ENCODE measurements at places on chromosomes 7 and 10. TPM values are rescaled to one million over a fixed set of nuclear protein-coding genes. Genes with fewer than 3 reads are reported as not detected.
A peak's percentile ranks its signal among the peaks of the same experiment; 100 is the strongest.

DNA sequence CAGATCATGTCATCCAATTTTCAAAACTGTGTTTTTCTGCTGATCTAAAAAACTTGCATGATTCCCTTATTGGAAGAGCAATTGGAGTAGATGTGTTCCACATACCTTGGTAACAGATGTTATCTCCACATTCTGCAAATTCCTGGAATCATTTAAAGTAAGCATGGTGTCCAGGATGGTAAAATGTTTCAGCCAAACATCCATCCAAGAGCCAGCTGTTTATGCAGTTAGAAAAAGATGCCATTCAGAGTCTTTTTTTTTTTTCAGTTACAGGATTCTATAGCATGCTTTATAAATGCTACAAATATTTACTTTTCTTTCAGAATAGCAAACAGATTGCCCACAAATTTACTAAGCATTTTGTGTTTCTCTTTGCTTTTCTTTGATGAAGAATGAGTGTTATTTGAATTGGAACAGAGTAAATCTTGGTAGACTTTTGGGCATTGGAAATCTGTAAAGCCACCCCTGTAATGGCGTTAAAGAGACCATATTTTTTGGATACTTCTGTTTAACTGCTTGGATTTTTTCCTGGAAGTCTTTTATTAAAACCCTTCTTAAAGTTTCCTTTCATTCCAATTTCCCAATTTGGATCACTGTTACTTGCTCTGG is 149.8 kb downstream of the GNAT3 start:
- H3K4me1 ChIP-seq, result no peaks in the 10 kb centered on the region
- H3K4me3 ChIP-seq, result no peak overlapping the region
- DNase-seq, result no peak
- H3K27ac ChIP-seq, result no peak overlapping the region
- H3K27me3 ChIP-seq, result no peaks in the 10 kb centered on the region
- H3K36me3 ChIP-seq, result no peaks in the 10 kb centered on the region

GRCh38 chr7:100566018-100566531 is 7.6 kb downstream of the SAP25 start:
- DNase-seq, result no peak
- H3K27me3 ChIP-seq, result no peaks in the 10 kb centered on the region
- no peaks in the 10 kb centered on the region for H3K4me1 ChIP-seq

GRCh38 chr7:12728192-12728538 is 40.7 kb downstream of the ARL4A start:
- no peak overlapping the region for H3K4me3 ChIP-seq
- H3K27ac ChIP-seq, result no peak overlapping the region
- H3K27me3 ChIP-seq, result no peaks in the 10 kb centered on the region
- H3K36me3 ChIP-seq, result no peaks in the 10 kb centered on the region

- no peak overlapping the region for H3K4me3 ChIP-seq
- no peak overlapping the region for H3K27ac ChIP-seq
- no peaks in the 10 kb centered on the region for H3K27me3 ChIP-seq
- peaks cover 90% of the 10 kb centered on the region for H3K36me3 ChIP-seq
- peaks cover 10% of the 10 kb centered on the region for H3K4me1 ChIP-seq
- no peak for DNase-seq
Observed at GRCh38 chr10:110511734-110512449, 14.2 kb downstream of the DUSP5 start.

GRCh38 chr7:82017334-82017943 is 247.6 kb upstream of the HGF start:
- H3K4me1 ChIP-seq, result no peaks in the 10 kb centered on the region
- no peaks in the 10 kb centered on the region for H3K27me3 ChIP-seq

GRCh38 chr10:97063983-97064837 is 121.5 kb downstream of the SLIT1 start:
- H3K36me3 ChIP-seq, result no peaks in the 10 kb centered on the region
- no peak overlapping the region for H3K4me3 ChIP-seq
- no peak overlapping the region for H3K27ac ChIP-seq
- peak; percentile 50 for DNase-seq
- H3K27me3 ChIP-seq, result no peaks in the 10 kb centered on the region

- peak; percentile 42 for DNase-seq
- no peak overlapping the region for H3K27ac ChIP-seq
- no peaks in the 10 kb centered on the region for H3K27me3 ChIP-seq
- H3K36me3 ChIP-seq, result peaks cover 12% of the 10 kb centered on the region
- H3K4me3 ChIP-seq, result no peak overlapping the region
- peaks cover 9% of the 10 kb centered on the region for H3K4me1 ChIP-seq
Observed at GRCh38 chr10:99870123-99870730, 87.8 kb downstream of the ABCC2 start.

DNA sequence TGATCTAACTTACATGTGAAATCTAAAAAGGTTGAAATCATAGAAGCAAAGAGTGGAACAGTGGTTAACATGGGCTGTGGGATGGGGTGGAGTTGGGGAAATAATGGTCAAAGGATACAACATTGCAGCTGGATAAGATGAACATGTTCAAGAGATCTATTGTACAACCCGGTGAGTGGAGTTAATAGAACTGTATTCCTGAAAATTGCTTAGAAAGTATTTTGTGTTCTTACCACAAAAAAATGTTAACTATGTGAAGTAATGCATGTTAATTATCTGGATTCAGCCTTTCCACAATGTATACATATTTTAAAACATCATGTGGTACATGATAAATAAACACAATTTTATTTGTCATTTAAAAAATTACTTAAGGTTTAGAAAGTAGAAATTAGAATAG is 271.0 kb upstream of the LRRTM3 start:
- no peak overlapping the region for H3K4me3 ChIP-seq
- H3K36me3 ChIP-seq, result no peaks in the 10 kb centered on the region
- no peak for DNase-seq

DNA sequence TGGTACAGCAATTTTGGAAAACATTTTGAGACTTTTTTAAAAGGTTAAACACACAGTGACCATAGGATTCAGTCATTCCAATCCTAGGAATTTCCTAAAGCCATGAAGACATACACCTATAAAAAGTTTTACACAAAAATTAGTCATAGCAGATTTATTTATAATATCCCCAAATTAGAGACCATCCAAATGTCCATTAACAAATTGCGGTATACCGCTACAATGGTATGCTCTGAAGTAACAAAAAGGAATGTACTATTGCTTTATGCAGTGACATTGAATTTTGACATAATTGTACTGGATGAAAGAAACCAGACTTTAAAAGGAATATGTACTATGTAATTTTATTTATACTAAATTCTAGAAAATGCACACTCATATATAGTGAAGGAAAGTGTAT is 362.8 kb downstream of the HGF start:
- no peaks in the 10 kb centered on the region for H3K27me3 ChIP-seq
- DNase-seq, result no peak
- no peaks in the 10 kb centered on the region for H3K36me3 ChIP-seq
- H3K4me1 ChIP-seq, result no peaks in the 10 kb centered on the region
- no peak overlapping the region for H3K27ac ChIP-seq

- H3K36me3 ChIP-seq, result no peaks in the 10 kb centered on the region
- no peak overlapping the region for H3K4me3 ChIP-seq
- no peaks in the 10 kb centered on the region for H3K4me1 ChIP-seq
- H3K27me3 ChIP-seq, result no peaks in the 10 kb centered on the region
Observed at GRCh38 chr10:27470885-27471284, 33.2 kb upstream of the RAB18 start.

GRCh38 chr10:110392868-110393740 is 88.4 kb upstream of the SMNDC1 start:
- no peak overlapping the region for H3K4me3 ChIP-seq
- H3K27ac ChIP-seq, result no peak overlapping the region
- H3K27me3 ChIP-seq, result no peaks in the 10 kb centered on the region
- DNase-seq, result no peak
- no peaks in the 10 kb centered on the region for H3K36me3 ChIP-seq

DNA sequence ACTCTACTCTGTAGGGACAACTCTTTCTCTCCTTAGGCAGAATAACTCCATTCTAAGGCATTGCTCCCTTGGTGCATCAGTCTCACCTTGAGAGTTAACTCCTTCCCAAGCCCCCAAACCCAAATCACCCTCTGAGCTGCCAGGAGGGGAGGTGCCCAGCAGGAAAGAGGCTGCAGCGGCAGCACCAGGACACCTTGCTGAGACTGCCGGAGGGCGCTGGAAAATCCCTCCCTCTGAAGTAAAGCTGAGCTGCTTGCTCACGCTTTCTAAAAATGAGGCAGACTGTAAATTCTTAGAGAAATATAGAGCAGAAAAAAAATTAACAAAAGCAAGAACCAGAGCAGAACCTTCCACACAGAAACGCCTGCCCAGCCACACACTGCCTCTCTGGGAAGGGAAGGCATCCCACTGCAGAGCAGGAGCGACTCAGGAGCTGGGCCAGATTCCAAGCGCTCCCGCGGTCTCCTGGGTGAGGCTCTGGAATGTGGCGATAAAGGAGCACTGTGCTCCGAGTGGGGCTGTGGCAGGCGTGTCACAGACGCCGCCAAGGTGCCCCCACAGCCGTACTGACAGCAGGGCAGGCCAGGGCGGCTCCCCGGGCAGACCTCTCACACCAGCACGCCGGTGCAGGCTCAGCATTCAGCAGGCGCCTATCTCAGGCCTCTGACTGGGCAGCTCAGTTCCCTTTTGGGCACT is 202.1 kb downstream of the TNS3 start:
- H3K27me3 ChIP-seq, result no peaks in the 10 kb centered on the region
- peaks cover 12% of the 10 kb centered on the region for H3K4me1 ChIP-seq
- no peaks in the 10 kb centered on the region for H3K36me3 ChIP-seq
- peak; percentile 81 for DNase-seq

- H3K27me3 ChIP-seq, result peaks cover 9% of the 10 kb centered on the region
- no peaks in the 10 kb centered on the region for H3K36me3 ChIP-seq
- peaks cover 6% of the 10 kb centered on the region for H3K4me1 ChIP-seq
- DNase-seq, result no peak
- H3K27ac ChIP-seq, result no peak overlapping the region
- no peak overlapping the region for H3K4me3 ChIP-seq
Observed at GRCh38 chr7:33774762-33775523, 130.4 kb upstream of the BMPER start.

- no peak overlapping the region for H3K4me3 ChIP-seq
- no peaks in the 10 kb centered on the region for H3K4me1 ChIP-seq
- no peak for DNase-seq
- no peaks in the 10 kb centered on the region for H3K27me3 ChIP-seq
- H3K36me3 ChIP-seq, result no peaks in the 10 kb centered on the region
Observed at GRCh38 chr10:64283621-64284020, 762.4 kb downstream of the REEP3 start.

DNA sequence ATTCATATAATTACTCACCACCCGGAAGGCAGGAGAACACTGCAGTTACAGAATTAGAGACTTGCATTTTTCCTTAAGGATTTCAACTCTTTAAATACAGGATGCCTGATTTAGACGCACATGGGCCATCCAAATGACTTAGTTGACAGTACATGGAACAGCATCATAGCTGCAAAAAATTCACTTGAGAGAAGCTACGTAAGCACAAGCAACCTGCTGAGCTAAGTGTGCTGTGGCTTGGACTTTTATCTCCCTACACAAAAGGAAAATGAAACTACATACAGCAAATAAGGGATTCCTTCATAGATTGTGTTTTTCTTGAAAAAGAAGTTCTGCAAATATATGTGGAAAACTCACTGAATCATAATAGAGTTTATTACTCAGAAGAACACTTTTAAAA is 152.6 kb downstream of the POU6F2 start:
- H3K27ac ChIP-seq, result no peak overlapping the region
- no peak overlapping the region for H3K4me3 ChIP-seq
- no peaks in the 10 kb centered on the region for H3K36me3 ChIP-seq
- H3K4me1 ChIP-seq, result no peaks in the 10 kb centered on the region
- H3K27me3 ChIP-seq, result no peaks in the 10 kb centered on the region

DNA sequence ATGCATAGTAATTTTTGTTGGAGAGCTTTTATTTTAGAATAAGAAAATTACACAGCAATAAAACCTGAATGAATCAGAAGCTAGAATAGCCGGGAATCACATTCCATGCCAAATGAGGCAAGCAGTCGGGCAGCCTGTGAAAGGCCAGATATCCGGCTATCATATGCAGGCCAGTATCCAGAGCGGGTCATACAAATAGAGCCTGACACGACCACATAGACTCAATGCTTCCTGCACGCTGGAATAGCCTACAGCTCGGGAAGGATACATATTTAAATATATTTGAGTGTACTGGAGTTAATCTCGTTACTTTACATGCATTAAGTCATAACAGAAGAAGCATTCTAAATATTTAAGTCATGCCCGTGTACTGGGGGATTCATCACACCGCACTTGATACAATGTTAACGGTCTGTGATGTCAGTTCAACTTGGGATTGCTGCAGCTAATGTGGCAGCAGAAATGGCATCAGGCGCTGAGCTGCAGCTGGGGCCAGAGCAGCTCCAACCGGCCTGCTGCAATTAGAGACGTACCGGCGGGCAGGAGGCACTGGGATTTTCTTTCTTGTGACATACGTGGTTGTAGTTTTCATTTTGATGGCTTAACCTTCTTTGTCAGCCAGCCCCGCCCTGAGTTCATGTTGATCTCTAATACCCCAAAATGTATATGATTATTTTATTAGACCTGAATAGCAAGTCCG is 112.0 kb downstream of the EBF3 start:
- no peak overlapping the region for H3K4me3 ChIP-seq
- no peak for DNase-seq
- H3K36me3 ChIP-seq, result no peaks in the 10 kb centered on the region
- no peak overlapping the region for H3K27ac ChIP-seq

GRCh38 chr7:134186027-134186426 is 58.9 kb downstream of the LRGUK start:
- no peaks in the 10 kb centered on the region for H3K4me1 ChIP-seq
- H3K36me3 ChIP-seq, result no peaks in the 10 kb centered on the region
- H3K4me3 ChIP-seq, result no peak overlapping the region

DNA sequence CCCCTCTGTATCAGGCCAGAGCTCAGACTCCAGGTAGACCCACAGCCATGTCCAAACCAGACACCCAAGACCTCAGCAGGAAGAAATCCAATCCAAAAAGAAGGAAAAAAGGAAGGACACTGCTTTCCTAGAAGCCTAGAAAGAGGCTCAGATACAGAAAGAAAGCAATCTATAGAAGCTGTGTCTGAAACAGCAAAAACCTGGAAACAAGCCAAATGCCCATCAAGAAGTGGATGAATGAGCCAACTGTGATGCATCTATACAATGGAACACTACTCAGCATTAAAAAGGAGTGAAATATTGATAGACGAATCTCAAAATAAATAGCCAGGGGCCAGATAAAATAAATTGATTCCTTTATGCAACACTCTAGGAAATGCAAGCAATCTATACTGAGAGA is 31.6 kb downstream of the GRB10 start:
- H3K4me1 ChIP-seq, result peaks cover 6% of the 10 kb centered on the region
- H3K36me3 ChIP-seq, result peaks cover 74% of the 10 kb centered on the region

The NKX1-2 gene
- 2.3 TPM for total RNA-seq

The SUGCT gene
- total RNA-seq, result 4.9 TPM

The VAX1 gene
- total RNA-seq, result 3.5 TPM

The DNAJC1 gene
- 29.4 TPM for total RNA-seq

The ADIRF gene
- not detected for total RNA-seq

The UCMA gene
- not detected for total RNA-seq

The FGF8 gene
- total RNA-seq, result 13.3 TPM

The FEZF1 gene
- not detected for total RNA-seq

The GNGT1 gene
- total RNA-seq, result not detected

All from endodermal cell (in vitro differentiated cells).